Activated T-cell treated with anti-CD3 and anti-CD28 coated beads for 24 hours (primary cell): ENCODE measurements at places on chromosomes 4 and X.
A peak's percentile ranks its signal among the peaks of the same experiment; 100 is the strongest.

DNA sequence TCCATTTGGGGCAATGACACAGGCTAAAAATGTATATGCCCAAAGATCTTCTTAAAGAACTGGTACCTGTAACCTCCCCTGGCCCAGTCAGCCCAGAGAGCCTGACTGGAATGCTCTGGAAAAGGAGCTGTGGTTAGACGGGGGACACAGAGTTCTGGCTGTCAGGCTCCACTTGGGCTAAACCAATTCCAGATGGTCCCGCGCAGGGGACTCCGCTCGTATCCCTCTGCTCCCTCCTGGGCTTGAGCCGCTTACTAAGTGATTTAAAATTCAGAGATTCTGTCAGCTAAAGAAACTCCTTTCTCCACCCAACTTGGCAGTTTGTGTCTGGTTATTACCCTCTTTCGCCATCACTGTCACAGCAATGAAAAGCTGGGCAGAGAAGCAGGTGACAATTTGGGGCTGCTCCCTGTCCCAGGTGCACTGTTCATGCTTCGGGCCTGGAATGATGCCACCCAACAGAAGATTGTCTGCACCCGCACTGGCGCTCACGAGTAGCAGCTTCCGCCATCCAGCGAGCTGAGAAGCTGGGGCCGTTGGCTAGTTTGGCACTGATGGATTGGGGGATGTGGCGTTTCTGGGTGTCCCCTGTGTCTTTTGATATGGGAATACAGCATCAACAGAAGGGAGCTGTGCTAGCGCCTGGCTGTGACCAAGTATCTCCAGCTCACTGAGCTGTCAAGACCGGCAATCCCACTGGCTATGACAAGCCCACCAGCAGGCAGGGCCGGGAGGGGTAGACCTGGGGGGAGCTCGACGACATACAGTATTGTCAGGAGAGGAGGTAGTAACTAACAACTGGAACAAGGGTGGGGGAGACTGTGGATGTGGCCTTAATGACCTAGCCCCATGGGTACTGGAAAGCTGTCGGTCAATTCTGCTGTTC lies 6.7 kb upstream of the IRAK1 start:
- no peak for DNase-seq

DNA sequence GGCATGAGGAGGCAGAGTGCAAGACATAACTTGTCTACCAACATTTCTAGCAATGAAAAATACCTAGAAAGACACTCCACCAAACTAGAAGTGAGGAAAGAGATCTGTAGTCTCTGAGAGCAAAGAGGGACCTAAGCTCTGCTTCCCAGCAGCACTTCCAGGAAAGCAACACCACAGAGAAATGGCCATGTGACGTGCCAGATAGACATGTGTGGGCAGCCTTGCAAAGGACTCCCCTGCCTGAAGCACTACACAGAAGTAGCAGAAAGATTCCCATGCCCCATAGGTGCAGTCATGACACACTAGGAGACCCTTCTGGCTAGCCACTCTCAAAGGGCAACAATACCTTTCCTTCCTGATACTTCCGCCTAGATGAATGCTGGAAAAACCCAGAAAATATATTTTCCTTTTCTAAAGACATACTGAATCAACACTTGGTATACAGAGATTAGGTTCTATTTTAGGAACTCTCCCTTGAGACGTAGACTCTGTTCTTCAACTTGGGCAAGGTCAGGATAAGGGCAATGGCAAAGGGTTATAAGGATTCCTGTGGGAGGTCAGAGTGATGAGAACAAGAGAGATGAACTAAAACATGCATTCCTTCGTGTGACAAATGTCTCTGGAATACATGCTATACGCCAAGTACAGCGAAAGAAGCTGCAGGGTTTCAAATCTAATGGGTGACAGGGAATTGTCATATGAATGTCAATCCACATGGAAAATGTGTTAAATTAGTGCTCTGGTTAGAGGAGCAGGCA lies 187.5 kb upstream of the ETNPPL start:
- DNase-seq = no peak

DNA sequence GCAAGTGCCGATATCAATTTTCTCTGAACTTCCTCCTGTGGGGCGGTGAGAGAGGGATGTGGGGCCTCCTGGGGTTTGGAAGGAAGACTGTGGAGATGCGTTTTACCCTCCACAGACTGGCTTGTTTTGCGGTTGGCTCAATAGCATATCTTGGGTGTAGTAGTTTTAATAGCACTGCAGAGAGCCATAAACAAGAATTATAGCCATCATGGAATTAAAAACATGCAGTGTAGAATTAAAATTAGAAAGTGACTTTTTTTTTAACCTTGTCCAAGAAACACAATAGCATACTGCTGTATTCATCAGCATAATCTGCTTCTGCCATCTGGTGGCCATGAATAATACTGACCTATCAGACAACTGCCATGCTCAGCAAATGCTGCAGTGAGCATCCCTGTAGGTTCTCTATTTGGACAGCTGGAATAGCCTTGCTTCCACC lies 47.3 kb upstream of the SCML1 start:
- peak; percentile 21 for DNase-seq

DNA sequence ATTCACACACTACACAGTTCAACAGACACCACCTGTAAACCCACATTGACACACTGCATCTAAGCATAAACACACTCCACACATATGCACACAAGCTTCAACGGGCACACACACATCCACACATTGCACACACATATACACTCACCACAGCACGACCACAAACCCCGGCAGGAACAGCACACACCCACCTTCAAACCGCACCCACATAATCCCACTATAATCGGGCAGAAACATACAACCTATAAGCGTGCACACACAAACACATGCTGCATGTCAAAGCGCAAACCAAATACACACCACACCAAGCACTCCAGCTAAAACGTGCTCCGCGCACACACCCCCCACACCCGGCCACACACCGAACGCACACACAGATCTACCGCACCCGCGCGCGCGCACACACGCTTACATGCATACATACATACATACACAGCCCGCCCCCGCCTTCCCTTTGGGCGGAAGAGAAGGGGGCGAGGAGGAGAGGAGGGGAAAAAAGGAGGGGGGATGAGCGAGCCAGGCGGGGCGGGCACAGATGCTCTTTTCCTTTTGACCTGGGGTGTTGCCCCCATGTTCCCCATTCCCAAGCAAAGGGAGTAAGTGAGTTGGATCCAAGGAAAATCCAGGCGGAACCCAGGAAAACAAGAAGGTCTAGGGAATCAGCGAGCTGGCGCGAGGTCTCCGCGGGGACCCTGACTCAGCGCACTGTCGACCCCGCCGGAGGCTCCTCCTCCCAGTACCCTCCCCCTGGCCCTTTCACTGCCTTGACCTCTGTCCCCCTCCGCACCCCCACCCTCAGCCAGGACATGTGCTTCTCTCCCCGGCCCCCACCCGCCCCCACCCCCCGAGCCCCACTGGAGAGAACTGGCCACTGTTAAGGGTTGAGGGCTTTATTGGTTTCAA lies 9.9 kb downstream of the ARHGAP36 start:
- DNase-seq = no peak

- DNase-seq = no peak
Observed at GRCh38 chr4:137156807-137157206, 375.5 kb downstream of the PCDH18 start.
